Esophagus squamous epithelium (tissue), 5 donors: ENCODE measurements at places on chromosomes 5 and 9. TPM values are rescaled to one million over a fixed set of nuclear protein-coding genes. Genes with fewer than 3 reads are reported as not detected.
A peak's percentile ranks its signal among the peaks of the same experiment; 100 is the strongest.

GRCh38 chr5:150053713-150054392 is 32.5 kb downstream of the CSF1R start:
- H3K36me3 ChIP-seq, result peaks cover 33% of the 10 kb centered on the region
- H3K27ac ChIP-seq, result no peak overlapping the region
- H3K4me3 ChIP-seq, result no peak overlapping the region

- DNase-seq, result no peak
- peaks cover 7% of the 10 kb centered on the region for H3K4me1 ChIP-seq
- peaks cover 10% of the 10 kb centered on the region for H3K36me3 ChIP-seq
- H3K4me3 ChIP-seq, result peak overlapping the region; percentile 36
- no peaks in the 10 kb centered on the region for H3K27me3 ChIP-seq
Measured at GRCh38 chr5:179558932-179559283, 8.6 kb downstream of the RUFY1 start.

GRCh38 chr5:127824126-127824525 is 120.9 kb downstream of the CCDC192 start:
- DNase-seq, result no peak
- no peaks in the 10 kb centered on the region for H3K4me1 ChIP-seq
- H3K27me3 ChIP-seq, result no peaks in the 10 kb centered on the region

Gene ZBTB6
- 11.3 TPM for total RNA-seq

Gene NIPBL
- 34.4 TPM for total RNA-seq
